ENCODE measurements at places on chromosomes 4 and X.

DNA sequence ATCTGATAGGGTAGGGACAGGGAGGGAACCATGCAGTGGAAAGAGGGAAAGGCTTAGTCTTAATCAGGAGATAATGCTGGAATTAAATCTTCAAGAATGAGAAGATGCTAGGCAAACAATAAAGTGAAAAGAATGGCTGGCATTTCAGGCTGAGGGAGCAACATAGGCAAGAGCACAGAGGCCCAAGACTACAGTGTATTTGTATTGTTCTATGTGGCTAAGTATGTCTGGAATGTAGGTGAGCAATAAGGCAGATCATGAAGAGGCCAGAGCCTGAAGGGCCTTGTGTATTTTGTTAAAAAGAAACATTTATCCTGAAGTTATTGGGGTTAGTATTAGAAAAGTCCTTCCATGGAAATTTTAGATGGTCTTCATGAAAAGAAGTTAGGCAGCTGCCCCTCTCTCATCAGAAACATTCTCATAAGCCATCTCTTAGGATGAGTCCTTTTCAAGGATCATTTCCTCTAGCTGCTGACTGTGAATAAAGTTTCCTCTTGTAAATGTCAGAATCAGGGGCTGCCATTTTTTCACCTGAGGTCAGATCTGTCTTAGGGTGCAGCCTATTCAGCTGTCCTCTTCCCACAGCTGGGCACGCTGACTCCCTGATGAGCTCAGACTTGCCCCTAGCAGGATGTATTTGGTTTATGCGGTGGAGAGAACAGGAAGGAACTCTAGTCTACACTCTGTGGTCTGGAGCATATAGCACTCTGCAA is 46.3 kb downstream of the ATP10D start:
- peak; percentile 3 for DNase-seq

DNA sequence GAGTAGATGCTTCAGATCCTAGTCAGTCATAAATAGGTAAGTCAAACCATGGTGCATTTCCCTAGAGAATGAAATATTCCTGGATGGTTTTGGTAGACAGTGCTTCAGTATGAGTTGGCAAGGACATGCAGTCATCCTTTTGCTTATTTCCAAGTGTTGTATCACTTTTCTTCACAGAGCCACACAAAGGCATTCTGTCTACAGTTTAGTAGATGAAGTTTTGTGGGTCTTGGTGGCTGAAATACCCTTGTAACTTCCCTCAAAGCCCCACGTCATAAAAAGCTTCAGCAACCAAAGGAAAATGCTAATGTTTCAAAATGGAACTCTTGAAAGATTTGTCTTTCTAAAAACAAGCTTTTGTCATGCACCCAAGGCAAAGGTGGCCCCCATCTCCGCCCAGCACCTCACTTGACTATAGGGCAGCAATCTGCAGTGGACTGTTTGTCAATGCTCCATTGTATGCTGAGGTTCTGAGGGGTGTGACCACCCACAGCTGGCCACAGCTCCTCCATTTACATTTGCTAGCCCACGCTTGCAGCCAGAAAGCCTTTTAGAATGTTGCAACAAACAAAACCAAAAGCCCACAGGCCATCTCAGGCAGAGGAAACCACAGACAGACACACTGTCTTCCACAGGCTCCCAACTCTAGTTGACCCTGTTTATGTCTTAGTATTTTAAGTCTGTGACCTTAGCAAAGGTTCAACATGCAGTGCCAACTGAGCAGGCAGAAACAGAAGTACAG is 87.1 kb upstream of the FAM9C start:
- DNase-seq = no peak

GRCh38 chrX:28851871-28852270 is 264.6 kb downstream of the IL1RAPL1 start:
- DNase-seq = no peak

DNA sequence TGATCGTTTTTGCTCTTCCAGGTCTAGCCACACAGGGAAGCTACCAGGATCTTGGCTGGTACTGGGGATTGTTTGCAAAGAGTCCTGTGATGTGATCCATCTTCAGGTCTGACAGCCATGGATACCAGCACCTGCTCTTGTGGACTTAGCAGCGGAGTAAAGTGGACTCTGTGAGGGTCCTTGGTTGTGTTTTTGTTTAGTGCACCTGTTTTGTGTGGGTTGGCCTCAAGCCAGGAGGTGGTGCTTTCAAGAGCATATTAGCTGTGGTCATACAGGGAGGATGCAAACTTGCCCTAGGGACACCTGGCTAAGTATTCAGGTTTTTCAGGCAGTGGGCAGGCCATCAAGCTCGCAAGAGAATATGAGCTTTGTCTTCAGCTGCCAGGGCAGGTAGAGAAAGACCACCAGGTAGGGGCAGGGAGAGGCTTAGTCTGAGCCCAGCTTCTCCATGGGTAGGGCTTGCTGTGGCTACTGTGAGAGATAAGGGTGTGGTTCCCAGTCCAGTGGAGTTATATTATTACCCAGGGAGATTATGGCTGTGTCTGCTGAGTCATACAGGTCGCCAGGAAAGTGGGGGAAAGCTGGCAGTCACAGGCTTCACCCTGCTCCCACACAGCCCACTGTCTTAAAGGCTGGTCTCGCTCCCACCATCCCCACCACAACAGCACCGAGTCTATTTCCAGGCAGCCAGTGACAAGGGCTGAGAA is 293.7 kb downstream of the PCDH18 start:
- DNase-seq = no peak

DNA sequence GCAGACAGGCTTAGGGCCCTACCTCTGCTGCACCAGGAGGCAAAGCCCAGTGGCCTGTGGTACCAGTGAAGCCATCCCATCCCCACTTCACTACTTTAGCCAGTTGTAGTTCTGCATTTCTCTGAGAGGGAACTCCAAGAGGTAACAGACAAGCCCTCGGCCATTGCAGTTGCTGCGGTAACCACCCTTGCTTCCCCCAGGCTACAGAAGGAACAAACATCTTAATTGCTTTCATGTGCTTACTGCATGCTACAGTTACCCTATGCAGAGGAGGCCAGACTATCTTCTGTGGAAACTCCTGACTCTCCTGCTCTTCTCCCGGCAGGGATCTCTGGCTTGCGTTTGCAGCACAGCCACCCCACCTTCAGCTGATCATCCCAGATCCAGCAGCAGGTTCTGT is 67.8 kb downstream of the SPIN4 start:
- no peak for DNase-seq

- DNase-seq = no peak
These were observed 2.4 kb upstream of the SLIT2 start for GRCh38 chr4:20249333-20249732.

- no peak for DNase-seq
These were observed 58.9 kb downstream of the ARX start for GRCh38 chrX:24956828-24957227.

GRCh38 chrX:79325263-79325958 is 41.7 kb downstream of the ITM2A start:
- no peak for DNase-seq

- DNase-seq = no peak
These were observed 237.8 kb upstream of the ARSJ start for GRCh38 chr4:114217150-114217817.

GRCh38 chr4:159103384-159103990 is 608 bp downstream of the RAPGEF2 start:
- DNase-seq = no peak

Data from stimulated activated CD8-positive, alpha-beta memory T cell treated with anti-CD3 and anti-CD28 coated beads, Interleukin-7, amount 100 ng/mL, for 1 hour (primary cell).